ENCODE measurements at places on chromosomes 12 and 14.

DNA sequence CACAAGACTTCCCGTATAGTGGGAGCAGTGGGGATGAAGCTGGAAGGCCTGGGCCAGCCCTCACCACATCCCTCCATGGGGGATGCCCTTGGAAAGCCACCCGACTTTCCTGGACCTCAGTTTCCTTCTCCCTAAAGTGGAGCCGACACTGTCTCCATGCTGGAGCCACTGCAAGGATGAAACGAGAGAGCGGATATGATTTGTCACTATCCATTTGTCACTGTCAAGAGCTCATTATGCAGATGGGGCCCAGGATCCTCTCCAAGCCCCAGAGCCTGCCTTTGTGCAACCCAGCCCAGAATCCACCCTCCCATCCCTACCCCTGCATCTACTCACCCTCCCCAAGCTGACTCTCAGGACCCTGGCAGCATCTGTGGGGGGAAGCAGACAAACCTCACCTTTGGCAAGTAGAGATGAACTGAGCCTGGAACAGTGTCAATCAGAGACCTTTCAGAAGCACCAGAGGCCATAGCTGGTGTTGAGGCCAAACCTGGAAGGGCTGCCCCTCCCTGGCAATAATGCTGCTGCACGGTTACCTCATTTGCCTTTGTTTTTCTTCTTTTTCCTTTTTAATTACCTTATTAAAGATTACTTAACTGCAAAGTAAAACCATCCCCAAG lies 287.7 kb upstream of the RTL1 start:
- H3K36me3 ChIP-seq = no peaks in the 10 kb centered on the region
- no peak overlapping the region for H3K27ac ChIP-seq
- H3K27me3 ChIP-seq = peaks cover 3% of the 10 kb centered on the region
- DNase-seq = no peak

GRCh38 chr12:4441355-4442335 lies 4.0 kb downstream of the FGF6 start:
- 0 out of 2 replicates have a peak, but pooled peaks cover 7% of the 10 kb centered on the region for H3K4me1 ChIP-seq
- no peak for DNase-seq
- no peaks in the 10 kb centered on the region for H3K36me3 ChIP-seq
- no peak overlapping the region for H3K4me3 ChIP-seq

- no peak overlapping the region for H3K4me3 ChIP-seq
- no peaks in the 10 kb centered on the region for H3K27me3 ChIP-seq
- DNase-seq = no peak
- no peak overlapping the region for H3K27ac ChIP-seq
- H3K36me3 ChIP-seq = no peaks in the 10 kb centered on the region
- H3K4me1 ChIP-seq = no peaks in the 10 kb centered on the region
Measured at GRCh38 chr12:19988459-19988873, 379.9 kb upstream of the PDE3A start.

DNA sequence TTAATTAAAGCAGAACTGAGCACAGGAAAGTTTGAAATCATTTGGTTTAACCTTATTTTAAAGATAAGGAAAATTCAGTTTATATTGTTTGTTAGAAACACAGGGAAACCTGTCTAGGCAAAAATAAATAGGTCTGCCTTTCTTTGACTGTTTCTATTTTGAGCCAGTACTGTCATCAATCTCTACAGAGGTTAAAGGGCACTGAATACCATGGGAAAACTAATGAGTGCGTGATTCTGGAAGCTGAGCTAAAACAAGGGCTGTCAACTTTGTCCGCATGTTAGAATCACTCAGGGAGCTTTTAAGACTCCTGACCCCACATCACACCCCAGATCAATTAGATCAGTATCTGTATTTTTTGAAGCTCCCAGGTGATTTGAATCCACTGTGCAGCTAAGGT lies 38.8 kb downstream of the NOPCHAP1 start:
- H3K27ac ChIP-seq = no peak overlapping the region
- peaks cover 11% of the 10 kb centered on the region for H3K4me1 ChIP-seq
- H3K36me3 ChIP-seq = no peaks in the 10 kb centered on the region
- no peaks in the 10 kb centered on the region for H3K27me3 ChIP-seq

DNA sequence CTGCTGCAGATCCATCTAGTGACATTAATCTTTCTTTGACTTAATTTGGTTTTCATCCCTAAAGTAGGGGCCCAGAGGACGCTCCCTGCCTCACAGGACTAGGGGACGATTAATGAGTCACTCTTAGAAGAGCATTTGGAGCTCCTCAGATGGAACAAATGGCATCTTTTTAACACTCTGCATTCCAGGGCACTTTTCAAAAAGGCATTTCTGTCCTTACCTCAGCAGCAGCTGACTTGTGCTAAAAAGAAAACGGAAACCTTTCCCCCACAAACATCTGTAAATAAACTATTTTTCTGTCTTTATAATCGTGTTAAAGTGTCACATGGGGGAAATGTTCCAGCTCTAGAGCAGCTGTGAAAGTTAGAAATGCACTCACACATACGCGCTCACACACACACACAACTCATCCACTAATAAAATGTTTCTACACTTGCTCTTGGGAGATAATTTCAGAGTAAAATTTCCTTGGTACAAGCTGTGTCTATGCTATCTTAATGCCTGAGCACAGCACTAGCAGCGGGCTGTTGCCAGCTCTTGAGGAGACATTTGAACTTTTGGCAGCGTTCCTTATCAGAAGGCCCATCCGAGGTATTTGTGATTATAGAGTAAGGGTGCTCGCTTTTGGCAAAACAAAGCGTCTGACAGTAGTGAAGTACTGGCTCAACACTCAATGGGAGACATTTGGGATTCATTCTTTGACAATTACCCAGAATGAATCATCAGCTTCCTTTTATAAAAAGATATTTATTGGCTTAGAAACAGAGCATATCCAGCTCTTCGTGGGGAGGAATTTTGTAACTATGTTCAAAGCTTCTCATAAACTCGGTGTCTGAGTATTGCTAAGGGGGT lies 141.3 kb downstream of the PLXNC1 start:
- no peak for DNase-seq
- H3K4me1 ChIP-seq = no peaks in the 10 kb centered on the region
- H3K27ac ChIP-seq = no peak overlapping the region
- no peak overlapping the region for H3K4me3 ChIP-seq

GRCh38 chr12:116933512-116934246 lies 22.9 kb downstream of the FBXW8 start:
- H3K4me1 ChIP-seq = no peaks in the 10 kb centered on the region
- H3K36me3 ChIP-seq = no peaks in the 10 kb centered on the region
- H3K4me3 ChIP-seq = no peak overlapping the region
- no peaks in the 10 kb centered on the region for H3K27me3 ChIP-seq
- no peak overlapping the region for H3K27ac ChIP-seq

DNA sequence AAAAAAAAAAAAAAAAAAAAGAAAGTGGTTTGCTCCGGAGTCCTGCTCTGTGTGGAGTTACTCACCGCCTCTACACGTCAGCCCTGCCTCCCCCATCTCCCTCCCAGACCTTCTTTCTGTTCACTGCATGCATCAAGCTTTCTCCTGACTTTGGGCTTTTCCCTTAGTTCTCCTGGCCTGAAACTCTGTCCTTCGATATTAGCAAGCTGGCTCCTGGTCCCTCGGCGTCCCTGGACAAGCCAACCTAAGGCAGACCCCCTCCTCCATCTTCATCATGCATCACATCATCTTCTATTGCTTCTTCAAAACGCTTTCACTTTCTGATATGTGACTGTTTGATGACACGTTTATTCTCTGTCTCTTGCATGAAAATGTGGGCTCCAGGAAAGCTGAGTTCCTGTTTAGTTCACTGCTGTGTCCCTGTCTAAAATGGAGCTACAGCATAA lies 40.6 kb downstream of the SLC15A4 start:
- H3K4me3 ChIP-seq = no peak overlapping the region
- H3K36me3 ChIP-seq = no peaks in the 10 kb centered on the region
- H3K27ac ChIP-seq = no peak overlapping the region

- no peak overlapping the region for H3K27ac ChIP-seq
- H3K36me3 ChIP-seq = no peaks in the 10 kb centered on the region
- H3K4me3 ChIP-seq = no peak overlapping the region
- no peaks in the 10 kb centered on the region for H3K4me1 ChIP-seq
Measured at GRCh38 chr14:97571201-97571600, 774.0 kb downstream of the VRK1 start.

- H3K27me3 ChIP-seq = no peaks in the 10 kb centered on the region
- H3K4me1 ChIP-seq = peaks cover 4% of the 10 kb centered on the region
- H3K36me3 ChIP-seq = no peaks in the 10 kb centered on the region
Measured at GRCh38 chr12:111409403-111409779, 3.7 kb downstream of the SH2B3 start.

DNA sequence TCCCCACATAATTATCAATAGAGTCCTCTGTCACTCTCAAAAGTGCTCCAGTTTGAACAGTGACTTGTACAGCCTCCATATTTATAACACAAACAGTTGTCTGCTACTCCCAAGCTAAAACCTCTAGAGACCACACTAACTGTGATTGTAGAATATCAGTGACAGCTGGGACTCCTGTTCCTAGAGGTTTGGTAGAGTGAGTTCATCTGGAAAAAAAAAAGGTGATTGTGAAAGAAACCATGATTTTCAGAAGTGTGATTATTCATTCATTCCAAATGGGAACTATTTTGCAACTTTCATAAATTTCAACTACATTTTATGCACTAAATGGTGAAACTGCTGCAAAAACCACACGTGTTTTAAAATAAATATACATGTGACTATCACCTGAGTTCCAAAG lies 128.0 kb upstream of the PLXNC1 start:
- H3K4me3 ChIP-seq = no peak overlapping the region
- no peaks in the 10 kb centered on the region for H3K36me3 ChIP-seq
- no peaks in the 10 kb centered on the region for H3K4me1 ChIP-seq
- H3K27me3 ChIP-seq = no peaks in the 10 kb centered on the region
- H3K27ac ChIP-seq = no peak overlapping the region

- H3K4me3 ChIP-seq = no peak overlapping the region
- no peaks in the 10 kb centered on the region for H3K36me3 ChIP-seq
- DNase-seq = peak; percentile 36
- H3K4me1 ChIP-seq = no peaks in the 10 kb centered on the region
- H3K27me3 ChIP-seq = no peaks in the 10 kb centered on the region
- no peak overlapping the region for H3K27ac ChIP-seq
Measured at GRCh38 chr12:46303039-46303666, 34.3 kb upstream of the SLC38A1 start.

- no peak for DNase-seq
- no peaks in the 10 kb centered on the region for H3K27me3 ChIP-seq
- no peak overlapping the region for H3K4me3 ChIP-seq
- H3K36me3 ChIP-seq = no peaks in the 10 kb centered on the region
- no peak overlapping the region for H3K27ac ChIP-seq
- H3K4me1 ChIP-seq = peaks cover 28% of the 10 kb centered on the region
Measured at GRCh38 chr12:105222726-105223351, 13.1 kb downstream of the APPL2 start.

- H3K27ac ChIP-seq = no peak overlapping the region
- no peaks in the 10 kb centered on the region for H3K4me1 ChIP-seq
- DNase-seq = no peak
- H3K27me3 ChIP-seq = no peaks in the 10 kb centered on the region
- no peak overlapping the region for H3K4me3 ChIP-seq
Measured at GRCh38 chr12:2666846-2667245, 127.9 kb upstream of the FKBP4 start.

- no peak overlapping the region for H3K27ac ChIP-seq
- 0 out of 2 replicates have a peak, but pooled peaks cover 9% of the 10 kb centered on the region for H3K4me1 ChIP-seq
- H3K4me3 ChIP-seq = no peak overlapping the region
- no peak for DNase-seq
- H3K27me3 ChIP-seq = no peaks in the 10 kb centered on the region
Measured at GRCh38 chr12:92029136-92029535, 116.5 kb downstream of the BTG1 start.

GRCh38 chr12:45575823-45576475 lies 153.6 kb upstream of the ARID2 start:
- no peaks in the 10 kb centered on the region for H3K4me1 ChIP-seq
- no peaks in the 10 kb centered on the region for H3K27me3 ChIP-seq
- H3K27ac ChIP-seq = no peak overlapping the region
- H3K36me3 ChIP-seq = no peaks in the 10 kb centered on the region
- no peak for DNase-seq

DNA sequence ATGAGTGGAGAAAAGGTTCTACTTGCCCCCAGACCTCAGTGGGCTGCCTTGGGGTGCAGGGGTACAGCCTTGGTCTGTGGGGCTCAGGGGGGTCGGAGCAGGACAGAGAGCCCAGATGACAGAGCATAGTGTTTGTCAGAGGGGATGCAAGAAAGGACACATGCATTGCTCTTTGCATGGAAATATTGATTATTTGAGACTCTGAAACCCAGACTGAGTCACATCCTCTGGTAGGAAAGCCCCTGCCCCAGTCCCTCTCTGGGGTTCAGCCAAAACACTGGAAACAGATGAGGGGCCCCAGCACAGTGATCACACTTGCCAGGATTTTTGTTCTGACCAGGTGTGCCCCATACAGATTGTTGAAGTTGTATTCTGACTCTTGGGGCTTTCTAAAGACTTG lies 1094.4 kb downstream of the BCL11B start:
- peaks cover 54% of the 10 kb centered on the region for H3K4me1 ChIP-seq
- no peak overlapping the region for H3K27ac ChIP-seq
- no peak overlapping the region for H3K4me3 ChIP-seq
- H3K36me3 ChIP-seq = no peaks in the 10 kb centered on the region

- no peak overlapping the region for H3K4me3 ChIP-seq
- no peak for DNase-seq
- H3K27me3 ChIP-seq = no peaks in the 10 kb centered on the region
- no peak overlapping the region for H3K27ac ChIP-seq
Measured at GRCh38 chr12:91511795-91512420, 329.3 kb upstream of the DCN start.

- no peaks in the 10 kb centered on the region for H3K4me1 ChIP-seq
- H3K36me3 ChIP-seq = no peaks in the 10 kb centered on the region
- peaks cover 4% of the 10 kb centered on the region for H3K27me3 ChIP-seq
- H3K27ac ChIP-seq = no peak overlapping the region
Measured at GRCh38 chr12:109793411-109793810, 39.8 kb downstream of the TRPV4 start.

GRCh38 chr12:50571786-50572185 lies 67.0 kb downstream of the DIP2B start:
- peaks cover 20% of the 10 kb centered on the region for H3K4me1 ChIP-seq
- H3K36me3 ChIP-seq = no peaks in the 10 kb centered on the region
- H3K4me3 ChIP-seq = no peak overlapping the region
- no peaks in the 10 kb centered on the region for H3K27me3 ChIP-seq

- no peak overlapping the region for H3K4me3 ChIP-seq
- no peaks in the 10 kb centered on the region for H3K4me1 ChIP-seq
- no peaks in the 10 kb centered on the region for H3K36me3 ChIP-seq
- no peak overlapping the region for H3K27ac ChIP-seq
Measured at GRCh38 chr12:111353603-111354295, 15.1 kb downstream of the PHETA1 start.

DNA sequence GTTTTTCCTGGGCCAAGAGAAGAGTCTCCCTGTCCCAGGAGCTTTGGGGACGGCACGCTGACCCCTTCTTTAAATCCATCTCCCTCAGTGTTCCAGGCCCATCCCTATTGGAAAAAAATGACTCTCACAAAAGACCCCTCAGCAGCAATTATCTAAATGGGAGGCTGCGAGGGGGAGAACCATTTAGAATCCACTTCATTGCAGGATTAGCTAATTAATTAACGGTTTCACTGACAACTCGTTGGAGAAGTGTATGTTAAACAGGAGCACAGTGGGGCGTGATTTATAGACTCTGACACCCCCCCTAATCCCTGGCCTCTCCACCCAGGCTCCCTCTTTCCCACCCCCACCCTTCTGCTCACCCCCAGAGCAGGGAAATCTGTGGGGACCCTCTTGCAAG lies 162.8 kb upstream of the LHX5 start:
- H3K27ac ChIP-seq = no peak overlapping the region
- H3K4me3 ChIP-seq = no peak overlapping the region
- no peaks in the 10 kb centered on the region for H3K4me1 ChIP-seq
- no peaks in the 10 kb centered on the region for H3K27me3 ChIP-seq
- no peaks in the 10 kb centered on the region for H3K36me3 ChIP-seq
- DNase-seq = no peak

- H3K27ac ChIP-seq = no peak overlapping the region
- DNase-seq = no peak
- H3K27me3 ChIP-seq = no peaks in the 10 kb centered on the region
- no peak overlapping the region for H3K4me3 ChIP-seq
- H3K36me3 ChIP-seq = no peaks in the 10 kb centered on the region
Measured at GRCh38 chr12:25501549-25501948, 51.5 kb downstream of the LMNTD1 start.
